ENCODE measurements at places on chromosomes 7 and 10. TPM values are rescaled to one million over a fixed set of nuclear protein-coding genes. Genes with fewer than 3 reads are reported as not detected.

- H3K27me3 ChIP-seq, result no peaks in the 10 kb centered on the region
- H3K4me1 ChIP-seq, result no peaks in the 10 kb centered on the region
- no peaks in the 10 kb centered on the region for H3K36me3 ChIP-seq
- DNase-seq, result no peak
Measured at GRCh38 chr10:129426606-129427005, 40.4 kb upstream of the MGMT start.

GRCh38 chr10:78537018-78537417 lies 503.4 kb downstream of the RPS24 start:
- H3K27me3 ChIP-seq, result peaks cover 5% of the 10 kb centered on the region
- no peaks in the 10 kb centered on the region for H3K36me3 ChIP-seq
- no peak overlapping the region for H3K27ac ChIP-seq
- no peak for DNase-seq
- no peaks in the 10 kb centered on the region for H3K4me1 ChIP-seq

DNA sequence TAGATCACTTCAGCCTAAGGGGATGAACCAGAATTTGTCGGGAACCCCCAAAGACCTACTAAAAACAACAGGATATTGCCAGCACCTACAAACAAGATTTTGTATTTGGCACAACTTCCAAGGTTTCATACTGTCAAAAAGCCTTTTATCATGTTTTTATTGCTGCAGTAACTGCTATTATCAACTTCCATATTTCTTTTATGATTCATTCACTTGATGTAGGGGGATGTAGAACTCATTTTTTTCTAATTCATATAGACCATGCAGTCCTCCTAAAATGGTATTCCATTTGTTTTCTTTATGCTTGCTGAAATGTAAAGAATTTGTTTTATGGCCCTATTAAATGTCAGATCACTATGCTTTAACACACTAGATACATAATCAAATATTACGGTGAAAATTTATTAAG lies 30.0 kb upstream of the WNT16 start:
- H3K27ac ChIP-seq, result no peak overlapping the region
- DNase-seq, result no peak
- no peaks in the 10 kb centered on the region for H3K4me1 ChIP-seq
- no peak overlapping the region for H3K4me3 ChIP-seq
- H3K27me3 ChIP-seq, result no peaks in the 10 kb centered on the region
- no peaks in the 10 kb centered on the region for H3K36me3 ChIP-seq

GRCh38 chr7:42023262-42023661 lies 213.7 kb downstream of the GLI3 start:
- no peaks in the 10 kb centered on the region for H3K4me1 ChIP-seq
- no peak for DNase-seq

- no peak overlapping the region for H3K27ac ChIP-seq
- H3K27me3 ChIP-seq, result no peaks in the 10 kb centered on the region
- no peak for DNase-seq
- peaks cover 86% of the 10 kb centered on the region for H3K4me1 ChIP-seq
- no peaks in the 10 kb centered on the region for H3K36me3 ChIP-seq
- H3K4me3 ChIP-seq, result no peak overlapping the region
Measured at GRCh38 chr10:61989995-61990760, 88.7 kb downstream of the ARID5B start.

- H3K36me3 ChIP-seq, result no peaks in the 10 kb centered on the region
- H3K27me3 ChIP-seq, result no peaks in the 10 kb centered on the region
- no peaks in the 10 kb centered on the region for H3K4me1 ChIP-seq
- H3K27ac ChIP-seq, result no peak overlapping the region
Measured at GRCh38 chr10:2658780-2659179, 408.6 kb upstream of the PFKP start.

- H3K4me1 ChIP-seq, result peaks cover 10% of the 10 kb centered on the region
- no peak overlapping the region for H3K4me3 ChIP-seq
- no peaks in the 10 kb centered on the region for H3K36me3 ChIP-seq
- H3K27me3 ChIP-seq, result no peaks in the 10 kb centered on the region
Measured at GRCh38 chr7:38327637-38328036, 54.2 kb upstream of the TARP start.

- H3K36me3 ChIP-seq, result no peaks in the 10 kb centered on the region
- H3K27ac ChIP-seq, result peak overlapping the region; percentile 60
- peaks cover 31% of the 10 kb centered on the region for H3K4me1 ChIP-seq
- peak; percentile 78 for DNase-seq
Measured at GRCh38 chr10:14009371-14010100, 321.2 kb downstream of the FRMD4A start.

GRCh38 chr10:17147884-17148489 lies 18.4 kb upstream of the CUBN start:
- no peak for DNase-seq
- H3K4me1 ChIP-seq, result no peaks in the 10 kb centered on the region

- H3K27me3 ChIP-seq, result peaks cover 8% of the 10 kb centered on the region
- H3K27ac ChIP-seq, result no peak overlapping the region
- no peak for DNase-seq
- no peaks in the 10 kb centered on the region for H3K4me1 ChIP-seq
- no peaks in the 10 kb centered on the region for H3K36me3 ChIP-seq
Measured at GRCh38 chr10:118541718-118542117, 53.7 kb downstream of the PRLHR start.

- no peaks in the 10 kb centered on the region for H3K4me1 ChIP-seq
- no peaks in the 10 kb centered on the region for H3K36me3 ChIP-seq
- DNase-seq, result no peak
Measured at GRCh38 chr10:93820434-93820833, 62.7 kb downstream of the LGI1 start.

DNA sequence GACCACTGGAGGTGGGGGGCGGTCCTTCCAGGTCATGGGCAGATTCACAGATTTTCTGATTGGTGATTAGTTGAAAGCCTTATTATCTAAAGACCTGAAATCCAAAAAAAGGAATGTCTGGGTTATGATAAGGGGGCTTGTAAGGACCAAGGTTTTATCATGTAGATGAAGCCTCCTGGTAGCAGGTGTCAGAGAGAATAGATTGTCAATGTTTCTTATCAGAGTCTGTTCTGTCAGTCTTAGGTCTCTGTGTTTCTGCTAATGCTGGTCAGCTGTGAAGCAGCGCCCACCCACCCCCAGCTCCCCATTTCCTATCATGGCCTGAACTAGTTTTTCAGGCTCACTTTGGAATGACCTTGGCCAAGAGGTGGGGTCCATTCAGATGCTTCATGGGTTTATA lies 21.2 kb downstream of the TES start:
- H3K4me3 ChIP-seq, result no peak overlapping the region
- peaks cover 90% of the 10 kb centered on the region for H3K4me1 ChIP-seq
- no peak for DNase-seq
- no peaks in the 10 kb centered on the region for H3K27me3 ChIP-seq
- H3K36me3 ChIP-seq, result no peaks in the 10 kb centered on the region

DNA sequence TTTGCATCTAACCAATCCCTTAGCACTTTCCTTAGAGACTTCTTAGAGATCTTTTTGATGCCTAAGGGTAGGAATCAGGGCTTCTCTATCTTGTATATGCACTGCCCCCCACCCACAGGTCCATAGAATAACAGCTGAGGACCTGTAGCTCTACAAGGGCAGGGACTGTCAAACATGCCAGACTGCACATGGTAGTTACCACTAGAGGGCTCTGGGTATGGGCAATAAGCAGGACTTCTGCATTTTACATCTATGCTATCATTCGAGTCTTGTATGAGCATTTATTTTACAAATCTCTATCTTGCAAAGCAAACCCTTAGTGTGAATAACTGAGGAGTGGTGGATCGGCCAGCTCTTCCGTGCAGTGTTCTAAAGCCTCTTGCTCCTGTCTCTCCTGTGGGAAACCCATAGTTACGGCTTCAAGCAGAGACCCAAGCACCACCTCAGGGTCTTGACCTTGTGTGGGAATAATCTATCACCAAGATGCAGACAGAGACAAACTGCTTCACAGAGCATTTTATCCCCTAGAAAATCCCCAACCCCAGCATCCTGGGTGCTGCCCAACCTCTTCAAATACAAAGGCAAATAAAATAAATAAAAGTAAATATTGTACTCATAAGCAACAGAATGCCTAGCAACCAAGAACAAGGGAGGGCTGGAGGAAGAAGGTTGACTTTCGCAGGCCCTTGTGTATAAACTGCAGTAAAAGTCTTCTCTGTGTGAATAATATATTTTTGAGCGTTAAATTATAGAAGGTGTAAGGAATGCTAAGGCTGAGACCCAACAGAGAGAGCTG lies 219.3 kb downstream of the WDR11 start:
- H3K36me3 ChIP-seq, result no peaks in the 10 kb centered on the region
- H3K4me1 ChIP-seq, result no peaks in the 10 kb centered on the region
- DNase-seq, result no peak
- no peaks in the 10 kb centered on the region for H3K27me3 ChIP-seq

- H3K27me3 ChIP-seq, result peaks cover 8% of the 10 kb centered on the region
- H3K36me3 ChIP-seq, result no peaks in the 10 kb centered on the region
- H3K27ac ChIP-seq, result no peak overlapping the region
- H3K4me1 ChIP-seq, result no peaks in the 10 kb centered on the region
- no peak overlapping the region for H3K4me3 ChIP-seq
- no peak for DNase-seq
Measured at GRCh38 chr10:1715821-1716220, 21.5 kb downstream of the ADARB2 start.

DNA sequence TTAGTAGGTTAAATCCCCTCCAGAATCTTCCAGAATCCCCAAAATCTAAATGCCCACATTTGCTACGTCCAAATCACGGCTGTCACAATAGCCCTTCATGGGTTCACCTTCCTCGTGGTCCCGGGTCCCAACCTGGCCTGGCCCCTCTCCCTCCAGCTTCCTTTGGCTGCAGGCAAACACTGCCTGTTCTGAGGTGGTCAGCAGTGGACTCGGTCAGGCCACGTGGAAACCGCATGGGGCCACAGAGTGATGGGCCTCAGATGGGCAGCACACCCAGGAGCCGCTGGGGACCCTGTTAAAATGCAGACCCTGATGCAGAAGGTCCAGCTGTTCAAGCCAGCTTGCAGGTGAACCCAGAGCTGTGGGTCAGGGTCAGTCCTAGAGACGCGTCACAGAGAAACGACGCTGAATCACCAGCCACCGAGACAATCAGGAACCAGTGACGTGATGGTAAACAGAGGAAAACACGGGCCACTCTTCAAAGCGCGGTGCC lies 588.6 kb downstream of the DNAJB6 start:
- no peaks in the 10 kb centered on the region for H3K36me3 ChIP-seq
- no peaks in the 10 kb centered on the region for H3K4me1 ChIP-seq
- H3K27ac ChIP-seq, result no peak overlapping the region
- no peaks in the 10 kb centered on the region for H3K27me3 ChIP-seq

DNA sequence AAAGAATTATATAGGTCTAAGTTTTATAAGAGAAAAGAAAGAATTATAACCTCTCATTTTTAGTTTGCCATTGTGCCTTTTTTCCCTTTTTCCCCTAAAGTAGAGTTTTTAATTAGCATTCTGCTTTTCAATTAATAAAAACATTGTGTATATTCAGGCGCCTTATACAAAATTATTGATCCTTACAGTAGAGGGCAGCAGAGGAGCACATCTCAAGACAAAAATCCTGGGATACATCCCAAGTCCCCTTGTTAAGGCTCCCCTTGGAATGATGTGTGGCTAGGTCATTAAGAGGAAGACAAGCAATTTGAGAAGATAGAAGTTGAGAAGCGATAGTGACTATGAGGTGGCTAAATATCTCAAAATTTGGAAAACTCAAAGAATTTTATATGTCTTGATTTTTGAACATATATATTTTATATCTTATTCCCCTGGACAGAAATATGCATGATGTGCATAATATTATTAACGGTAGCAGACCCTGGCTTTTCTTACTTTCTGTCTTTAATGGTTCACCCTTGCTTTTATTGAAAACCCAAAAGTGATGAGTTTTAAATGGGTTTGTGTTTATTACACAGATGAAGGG lies 19.1 kb upstream of the TPK1 start:
- no peaks in the 10 kb centered on the region for H3K36me3 ChIP-seq
- no peak overlapping the region for H3K27ac ChIP-seq
- no peak overlapping the region for H3K4me3 ChIP-seq
- no peaks in the 10 kb centered on the region for H3K4me1 ChIP-seq

- no peaks in the 10 kb centered on the region for H3K27me3 ChIP-seq
- H3K36me3 ChIP-seq, result no peaks in the 10 kb centered on the region
- no peaks in the 10 kb centered on the region for H3K4me1 ChIP-seq
- no peak for DNase-seq
- no peak overlapping the region for H3K4me3 ChIP-seq
- no peak overlapping the region for H3K27ac ChIP-seq
Measured at GRCh38 chr10:95346715-95347401, 56.1 kb upstream of the PDLIM1 start.

DNA sequence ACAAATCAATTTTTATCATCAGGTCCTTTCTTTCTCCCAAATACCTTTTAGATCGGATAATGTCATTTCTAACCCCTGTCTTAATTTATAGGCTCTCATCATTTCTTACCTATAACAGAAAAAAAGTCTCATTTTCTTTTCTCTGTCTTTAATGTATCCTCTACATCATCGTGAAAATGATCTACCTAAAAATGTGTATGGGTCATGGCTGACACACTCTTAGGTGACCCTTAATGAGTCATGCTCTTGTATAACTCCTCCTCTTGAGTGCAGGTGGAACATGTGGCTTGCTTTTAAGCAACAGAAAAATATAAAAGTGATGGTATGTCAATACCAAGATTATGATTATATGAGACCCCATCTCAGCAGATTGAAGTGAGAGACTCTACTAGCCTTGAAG lies 139.4 kb downstream of the SEMA3C start:
- H3K36me3 ChIP-seq, result no peaks in the 10 kb centered on the region
- no peak overlapping the region for H3K4me3 ChIP-seq
- no peaks in the 10 kb centered on the region for H3K4me1 ChIP-seq
- no peak overlapping the region for H3K27ac ChIP-seq
- H3K27me3 ChIP-seq, result no peaks in the 10 kb centered on the region
- no peak for DNase-seq

DNA sequence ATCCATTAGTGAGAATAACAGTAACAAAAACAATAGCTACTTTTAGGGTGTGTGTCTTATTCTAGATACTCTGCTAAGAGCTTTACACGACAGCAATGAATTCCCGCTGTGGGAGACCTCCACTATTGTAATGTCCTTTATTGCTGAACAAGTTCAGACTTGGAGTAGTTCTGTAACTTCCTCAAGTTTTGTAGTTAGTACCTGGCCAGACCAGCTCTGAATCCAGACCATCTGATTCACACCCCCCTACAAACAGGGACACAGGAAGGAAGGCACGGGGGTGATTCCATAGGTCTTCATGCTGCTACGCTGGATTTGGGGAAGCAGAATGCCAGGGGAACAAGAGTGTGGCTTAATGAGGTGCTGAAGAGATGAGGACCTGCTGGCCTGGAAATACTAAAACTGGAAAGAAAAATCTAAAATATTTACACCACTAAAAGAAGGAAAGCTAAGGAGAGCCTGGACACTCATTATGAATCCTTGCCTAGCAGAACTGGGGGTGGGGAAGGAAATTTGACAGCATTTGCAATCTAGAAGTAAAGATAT lies 194.6 kb upstream of the TMEM72 start:
- H3K4me1 ChIP-seq, result no peaks in the 10 kb centered on the region
- no peaks in the 10 kb centered on the region for H3K36me3 ChIP-seq
- no peak for DNase-seq
- H3K27me3 ChIP-seq, result no peaks in the 10 kb centered on the region
- H3K4me3 ChIP-seq, result no peak overlapping the region

The CASTOR2 gene
- 3.9 TPM for total RNA-seq

The SPDYE2B gene
- not detected for total RNA-seq

The CRHR2 gene
- not detected for total RNA-seq

The CPED1 gene
- total RNA-seq, result not detected

The SFTPA1 gene
- total RNA-seq, result not detected

The MSS51 gene
- total RNA-seq, result 6.2 TPM

The TMEM176B gene
- 2.3 TPM for total RNA-seq

The RAMP3 gene
- not detected for total RNA-seq

The AKR1D1 gene
- not detected for total RNA-seq

The SUN1 gene
- 210 TPM for total RNA-seq
